AG10803 (cell line): ENCODE measurements at places on chromosomes 16 and 17.
A peak's percentile ranks its signal among the peaks of the same experiment; 100 is the strongest.

GRCh38 chr17:19238167-19238505 lies 970 bp downstream of the EPN2 start:
- no peak for DNase-seq

- no peak for DNase-seq
These were observed 88.5 kb downstream of the ZNF18 start for GRCh38 chr17:11908711-11909146.

DNA sequence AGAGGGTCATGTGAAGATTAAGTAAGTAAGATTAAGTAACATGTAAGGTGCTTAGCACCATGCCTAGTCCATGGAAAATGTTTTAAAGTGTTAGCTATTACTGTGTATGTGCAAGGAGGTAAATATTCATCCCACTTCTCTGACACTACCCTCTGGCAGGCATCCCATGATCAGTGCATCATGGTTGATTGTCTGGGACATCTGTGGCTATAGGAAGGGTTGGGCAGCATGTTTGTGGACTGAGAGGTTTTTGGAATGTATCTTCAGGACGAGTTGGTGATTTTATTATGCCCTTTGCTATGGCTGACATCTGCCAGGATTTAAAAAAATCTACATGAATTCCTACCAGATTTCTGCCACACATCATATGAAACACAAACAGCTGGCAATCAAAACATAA lies 6.5 kb upstream of the TAOK1 start:
- peak; percentile 60 for DNase-seq

GRCh38 chr17:57756951-57757350 lies 11.9 kb upstream of the CCDC182 start:
- no peak for DNase-seq

DNA sequence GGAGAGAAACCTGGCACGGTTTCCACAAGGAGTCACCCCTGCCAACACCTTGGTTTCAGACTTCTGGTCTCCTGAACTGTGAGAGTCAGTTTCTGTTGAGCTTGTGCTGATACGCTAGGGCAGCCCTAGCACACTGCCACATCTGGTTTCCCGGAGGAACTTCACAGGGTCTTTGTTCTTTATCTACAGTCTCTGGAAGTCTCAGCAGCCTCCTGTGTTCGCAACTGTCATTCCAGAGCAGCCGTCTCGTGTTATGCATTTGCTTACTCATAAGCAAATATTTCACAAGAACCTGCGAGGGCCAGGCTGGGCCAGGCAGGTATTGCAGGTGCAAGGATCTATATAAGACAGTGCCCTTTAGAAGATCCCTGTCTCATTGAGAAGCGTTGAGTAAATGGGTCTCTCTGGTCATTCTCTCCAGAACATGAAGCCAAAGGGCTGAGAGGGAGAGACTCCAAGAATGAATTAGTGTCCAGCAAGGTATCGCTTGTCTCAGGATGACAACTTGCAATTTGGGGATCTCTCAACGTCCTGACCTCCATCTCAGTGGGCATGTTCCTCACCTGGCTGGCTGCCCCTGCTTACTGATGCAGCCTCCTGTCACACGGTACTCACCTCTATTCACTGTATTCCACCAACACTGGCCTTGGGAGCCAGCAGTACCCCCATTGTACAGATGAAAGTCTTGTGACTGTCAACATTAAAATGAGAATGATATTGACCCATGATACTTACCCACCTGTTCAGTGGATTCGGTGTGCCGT lies 141.2 kb downstream of the WWOX start:
- no peak for DNase-seq

DNA sequence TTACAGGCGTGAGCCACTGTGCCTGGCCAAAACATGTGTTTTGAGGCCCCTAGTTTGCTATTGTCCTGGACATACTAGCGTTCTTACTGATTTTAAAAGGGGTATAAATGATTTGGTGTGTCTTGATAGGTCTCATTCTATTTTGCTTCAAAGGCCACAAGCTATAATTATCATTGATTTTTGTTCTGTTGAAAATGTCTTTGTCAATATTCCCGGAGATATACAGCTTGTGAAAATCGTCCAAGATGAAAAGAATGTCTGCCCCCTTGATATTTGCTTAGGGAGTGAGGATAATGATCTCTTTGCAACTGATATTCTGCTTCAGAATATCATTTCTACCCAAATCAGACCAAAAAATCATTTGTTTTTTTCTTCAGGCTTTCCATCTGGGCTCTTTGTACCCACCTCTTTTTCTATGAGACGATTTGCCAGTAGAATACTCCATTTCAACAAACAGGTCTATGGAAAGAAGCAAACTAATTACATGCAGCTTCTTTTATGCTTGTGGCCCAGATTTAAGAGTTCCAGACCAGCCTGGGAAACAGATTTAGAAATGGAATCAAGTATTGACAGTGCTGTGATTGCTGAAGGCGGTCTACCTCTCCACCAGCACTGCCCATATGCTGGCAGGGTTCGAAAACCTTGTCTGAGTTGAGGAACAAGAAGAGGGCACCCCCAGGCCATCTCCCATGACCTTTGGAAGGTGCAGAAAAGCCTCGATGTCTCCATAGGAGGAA lies 14.1 kb upstream of the ST6GALNAC1 start:
- DNase-seq: no peak

DNA sequence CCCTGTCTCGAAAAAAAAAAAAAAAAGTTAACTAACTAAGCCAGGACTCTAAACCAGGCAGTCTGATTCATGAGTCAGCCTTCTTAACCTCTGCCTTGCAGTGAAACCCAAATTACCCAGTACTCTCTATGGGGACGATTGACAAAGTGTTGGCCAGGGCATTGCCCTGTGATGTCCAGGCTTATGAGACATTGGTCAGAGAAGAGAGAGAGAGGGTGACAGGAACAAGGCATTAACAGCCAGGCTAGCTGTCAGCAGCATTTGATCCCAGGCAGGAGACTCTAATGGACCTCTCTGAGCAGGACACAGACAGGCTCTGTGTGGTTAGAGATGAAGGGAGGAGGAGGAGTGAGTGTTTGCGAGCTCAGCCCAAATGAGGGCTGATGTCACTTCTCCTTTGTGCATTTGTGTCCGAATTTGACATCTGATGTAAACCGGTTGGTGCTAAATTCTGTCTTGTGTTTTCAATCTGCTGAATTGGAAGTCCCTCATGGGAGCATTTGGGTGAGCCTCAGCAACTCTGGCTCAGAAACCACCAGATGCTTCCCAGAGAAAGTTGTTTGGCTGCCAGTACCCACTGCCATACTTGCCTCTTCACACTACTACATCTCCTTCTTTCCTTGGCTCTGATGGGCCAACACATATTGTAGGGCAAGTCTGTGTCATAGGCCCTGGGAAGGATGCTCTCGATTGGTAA lies 4.3 kb upstream of the MYL4 start:
- peak; percentile 74 for DNase-seq

- DNase-seq: no peak
These were observed 48.4 kb downstream of the PDPK1 start for GRCh38 chr16:2586241-2586640.

- no peak for DNase-seq
These were observed 1.8 kb upstream of the HOXB4 start for GRCh38 chr17:48579760-48580554.

DNA sequence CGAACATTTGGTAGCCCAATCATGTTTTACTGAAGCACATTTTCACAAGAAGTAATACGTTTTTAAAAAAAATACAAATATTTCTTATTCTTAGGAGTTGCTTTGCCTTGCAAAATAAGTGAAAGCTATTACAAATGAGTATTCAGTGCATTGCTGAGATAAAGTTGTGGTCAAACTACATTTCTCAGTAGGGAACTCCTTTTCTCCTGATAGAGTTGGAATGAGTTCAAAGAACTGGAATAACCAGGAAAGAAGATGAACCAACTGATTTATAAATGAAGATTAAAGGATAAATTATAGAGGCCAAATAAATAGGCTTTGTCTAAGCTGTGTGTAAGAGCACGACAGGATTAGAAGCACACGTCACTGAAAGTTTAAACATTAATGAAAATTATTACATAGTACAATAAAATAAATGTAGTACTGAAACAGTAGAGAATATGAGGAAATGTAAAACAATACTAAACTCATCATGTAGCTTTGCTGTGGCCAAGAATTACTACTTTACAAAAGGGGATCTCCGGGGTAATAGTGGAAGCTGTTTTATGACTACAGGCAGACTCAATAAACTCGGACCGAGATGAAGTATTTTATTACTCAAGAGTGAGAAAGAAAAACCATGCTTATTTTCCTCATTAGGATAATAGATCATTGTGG lies 73.6 kb downstream of the KCNJ2 start:
- DNase-seq: no peak

GRCh38 chr16:78918805-78919305 lies 681.7 kb downstream of the MAF start:
- no peak for DNase-seq

DNA sequence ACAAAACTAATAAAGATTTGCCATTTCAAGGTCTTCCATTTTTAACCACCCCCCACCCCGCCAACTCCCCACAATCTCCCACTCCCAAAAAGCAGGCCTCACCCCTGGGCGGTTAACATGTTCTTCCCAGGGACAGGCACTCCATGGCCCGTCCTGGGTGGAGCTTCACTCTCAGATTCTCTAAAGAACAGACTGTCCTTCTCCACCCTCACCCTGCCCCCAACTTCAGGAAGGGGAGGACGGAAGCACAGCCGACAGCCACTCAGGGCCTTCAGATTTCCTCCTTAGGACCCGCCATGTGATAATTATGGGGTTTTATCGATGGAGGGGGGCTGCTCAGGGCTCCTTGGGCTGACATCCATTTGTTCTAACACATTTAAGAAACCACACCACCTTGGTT lies 61.9 kb downstream of the ZFHX3 start:
- DNase-seq: no peak

DNA sequence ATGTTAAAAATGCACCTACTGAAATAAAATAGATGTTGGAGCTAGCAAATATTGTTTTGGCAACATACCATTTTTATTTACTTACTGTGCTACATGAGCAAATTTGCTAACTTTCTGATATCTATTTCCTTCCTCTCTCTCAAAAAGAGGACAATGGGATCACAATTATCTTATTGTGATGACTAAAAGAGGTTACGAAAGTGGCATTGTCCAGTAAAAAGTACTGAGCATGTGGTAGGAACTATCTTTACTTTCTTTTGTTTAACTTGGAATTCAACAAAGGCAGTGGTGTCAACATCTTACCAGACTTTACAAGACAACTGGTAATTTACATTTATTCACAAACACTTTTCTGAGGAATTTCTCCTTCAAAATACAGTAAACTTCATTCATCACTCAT lies 1542.6 kb upstream of the CDH8 start:
- no peak for DNase-seq

- DNase-seq: no peak
These were observed 50.1 kb downstream of the RHOT1 start for GRCh38 chr17:32192379-32192778.

GRCh38 chr16:8663192-8664089 lies 11.0 kb upstream of the ABAT start:
- no peak for DNase-seq

GRCh38 chr17:49214676-49215360 lies 4.3 kb downstream of the ABI3 start:
- DNase-seq: no peak

DNA sequence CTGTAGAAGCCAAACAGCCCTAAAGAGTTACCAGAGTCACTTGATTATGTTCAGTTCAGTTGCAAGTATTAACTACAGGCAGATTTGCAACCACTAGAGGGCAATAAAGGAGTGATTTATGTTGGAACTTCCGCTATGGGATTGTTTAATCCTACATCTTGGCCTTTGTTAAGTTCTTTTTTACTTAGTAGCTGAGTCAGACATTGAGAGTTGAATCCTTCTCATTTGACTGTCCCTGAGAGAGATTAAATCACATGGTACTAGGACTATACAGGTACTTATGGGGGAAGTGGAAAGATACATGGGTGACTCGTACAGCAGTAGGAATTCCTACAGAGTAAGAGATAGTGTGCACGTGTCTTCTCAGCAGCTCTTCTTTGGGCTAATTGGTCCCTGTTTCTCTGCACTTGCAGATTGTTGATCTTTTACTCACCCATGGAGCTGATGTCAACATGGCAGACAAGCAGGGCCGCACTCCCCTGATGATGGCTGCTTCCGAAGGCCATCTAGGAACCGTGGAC lies 40.3 kb downstream of the CYB561 start:
- peak; percentile 85 for DNase-seq

GRCh38 chr16:7493133-7493532 lies 160.5 kb downstream of the RBFOX1 start:
- DNase-seq: no peak

GRCh38 chr17:64056269-64057005 lies 36.0 kb upstream of the ICAM2 start:
- DNase-seq: no peak

GRCh38 chr16:73878611-73879010 lies 418.0 kb upstream of the PSMD7 start:
- DNase-seq: peak; percentile 78

DNA sequence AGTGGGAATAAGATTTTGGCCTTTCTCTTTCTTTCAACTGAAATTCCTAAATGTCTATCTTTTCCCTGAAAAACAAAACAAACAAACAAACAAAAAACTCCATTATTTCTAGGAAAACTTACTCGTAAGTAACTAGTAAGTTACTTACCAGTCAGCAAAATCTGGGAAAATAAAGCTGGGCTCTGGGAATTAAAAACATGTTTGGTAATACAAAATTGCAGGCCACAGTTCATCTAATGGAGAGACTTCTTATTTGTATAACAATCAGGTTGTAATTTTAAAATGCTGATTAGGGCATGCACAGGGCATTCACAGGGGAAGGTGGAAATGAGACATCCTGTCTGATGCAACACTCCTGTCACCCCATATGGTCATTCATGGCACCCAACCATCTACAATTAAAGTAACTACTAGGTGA lies 3.8 kb upstream of the WIPI1 start:
- DNase-seq: peak; percentile 35

- no peak for DNase-seq
These were observed 18.0 kb downstream of the CTRB2 start for GRCh38 chr16:75188832-75189477.

GRCh38 chr17:17027442-17028058 lies 14.7 kb upstream of the MPRIP start:
- no peak for DNase-seq

GRCh38 chr16:62035115-62036092 lies 834 bp downstream of the CDH8 start:
- no peak for DNase-seq

DNA sequence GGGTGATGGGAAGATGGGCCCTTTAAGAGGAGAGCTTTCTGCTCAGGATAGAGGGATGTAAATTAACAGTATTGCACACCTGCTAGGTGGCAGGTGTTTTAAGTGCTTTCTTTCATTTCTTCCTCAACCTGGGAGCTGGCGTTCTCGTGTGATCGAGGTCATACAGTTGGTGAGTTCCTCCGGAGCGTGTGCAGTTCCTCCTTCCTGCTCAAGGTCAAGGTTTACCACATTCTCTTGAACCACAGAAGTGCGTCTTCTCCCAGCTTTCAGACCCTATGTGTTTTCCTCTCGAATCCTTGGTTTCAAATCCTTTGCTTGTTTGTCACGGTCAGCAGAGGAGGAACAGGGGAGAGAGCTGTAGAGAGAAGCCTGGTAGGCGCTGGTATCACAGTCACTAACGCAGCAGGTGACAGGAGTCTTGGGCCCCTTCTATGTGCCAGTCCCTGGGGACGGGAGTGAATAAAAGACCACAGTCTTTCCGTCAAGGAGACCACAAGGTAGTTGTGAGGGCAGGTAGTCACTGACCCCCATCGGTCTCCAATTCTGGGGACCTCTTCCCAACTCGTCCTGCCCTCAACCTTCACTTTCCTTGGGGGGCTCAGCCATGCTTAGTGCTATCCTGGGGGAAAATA lies 791 bp downstream of the DNAI2 start:
- DNase-seq: no peak
